CD8-positive, alpha-beta memory T cell (primary cell): ENCODE measurements at places on chromosomes 7 and 10.

GRCh38 chr7:45031829-45032228 lies 31.8 kb downstream of the CCM2 start:
- DNase-seq, result no peak

- no peak for DNase-seq
Observed at GRCh38 chr10:99431190-99431760, 851 bp upstream of the GOT1 start.

GRCh38 chr7:79063019-79063698 lies 390.3 kb downstream of the MAGI2 start:
- DNase-seq, result no peak

GRCh38 chr7:106017657-106018056 lies 54.6 kb downstream of the CDHR3 start:
- no peak for DNase-seq

DNA sequence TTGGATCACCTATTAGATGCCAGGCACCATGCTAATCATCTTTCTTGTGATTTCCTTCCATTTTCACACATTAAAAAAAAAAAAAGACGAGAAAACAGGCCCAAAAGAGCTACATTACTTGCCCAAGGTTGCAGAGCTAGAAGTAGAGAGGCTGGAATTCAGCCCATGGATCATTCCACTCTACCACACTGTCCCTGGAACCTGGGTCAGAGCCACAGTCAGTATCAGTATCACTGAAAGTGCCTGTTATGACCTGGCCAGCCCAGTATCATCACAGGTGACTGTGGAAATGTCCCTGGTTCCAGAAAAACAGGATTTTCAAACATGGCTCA lies 3.3 kb upstream of the FLNC start:
- no peak for DNase-seq

DNA sequence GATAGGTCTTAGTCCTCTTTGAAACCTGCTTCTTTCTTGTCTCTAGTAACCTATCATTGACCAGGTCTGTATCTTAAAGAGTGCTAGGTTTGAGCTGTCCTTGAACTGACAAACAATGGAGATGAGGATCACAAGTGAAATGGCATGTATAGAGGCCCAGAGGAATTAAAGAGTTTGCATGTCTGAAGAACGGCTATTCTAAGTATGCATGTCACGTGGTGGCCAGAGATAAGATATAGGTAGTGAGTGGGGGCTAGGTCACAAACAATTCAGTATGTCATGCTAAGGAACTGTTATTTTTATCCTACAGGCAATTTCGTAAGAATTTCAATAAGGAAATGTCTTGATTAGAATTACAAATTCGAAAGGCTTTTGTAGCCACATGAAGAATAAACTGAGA lies 95.3 kb downstream of the SUGCT start:
- DNase-seq, result no peak

- DNase-seq, result no peak
Observed at GRCh38 chr10:28841625-28842024, 164.3 kb downstream of the BAMBI start.

DNA sequence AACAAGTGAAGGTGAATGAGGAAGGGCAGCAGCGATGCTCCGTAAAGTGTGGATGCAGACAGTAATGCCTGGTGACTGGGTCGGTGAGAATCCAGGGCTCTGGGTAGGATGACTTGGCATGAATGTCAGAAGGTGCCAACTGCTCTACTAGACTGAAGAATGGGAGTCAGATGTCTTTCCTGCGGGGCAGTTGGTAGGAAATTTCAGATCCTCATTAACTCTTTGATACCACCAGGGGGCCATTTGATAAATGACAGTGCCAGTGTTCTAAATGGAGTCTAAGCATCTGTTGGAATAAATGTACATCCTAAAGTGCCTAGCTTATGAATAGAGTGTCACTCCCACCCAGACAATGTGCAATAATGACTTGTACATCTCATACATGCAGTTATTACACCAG lies 462.0 kb downstream of the GRM8 start:
- DNase-seq, result no peak

DNA sequence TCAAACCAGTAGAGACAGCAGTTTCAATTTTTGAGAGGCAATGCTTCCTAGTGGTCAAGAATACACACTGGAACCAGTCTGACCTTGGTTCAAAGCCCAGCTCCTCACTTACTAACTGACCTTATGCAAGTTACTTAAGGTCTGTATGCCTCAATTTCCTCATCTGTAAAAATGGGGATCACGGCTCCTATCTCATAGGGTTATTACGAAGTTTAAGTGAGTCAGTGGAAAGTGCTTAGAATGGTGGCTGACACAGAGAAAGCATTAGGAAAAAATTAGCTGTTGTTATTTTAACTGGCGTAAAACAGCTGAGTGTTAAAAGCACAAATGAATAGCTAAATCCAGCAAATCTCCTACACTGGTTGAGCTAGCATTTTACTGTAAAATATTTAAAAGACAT lies 162.4 kb upstream of the LAMB4 start:
- no peak for DNase-seq

- no peak for DNase-seq
Observed at GRCh38 chr7:47253650-47254080, 328.2 kb downstream of the TNS3 start.

DNA sequence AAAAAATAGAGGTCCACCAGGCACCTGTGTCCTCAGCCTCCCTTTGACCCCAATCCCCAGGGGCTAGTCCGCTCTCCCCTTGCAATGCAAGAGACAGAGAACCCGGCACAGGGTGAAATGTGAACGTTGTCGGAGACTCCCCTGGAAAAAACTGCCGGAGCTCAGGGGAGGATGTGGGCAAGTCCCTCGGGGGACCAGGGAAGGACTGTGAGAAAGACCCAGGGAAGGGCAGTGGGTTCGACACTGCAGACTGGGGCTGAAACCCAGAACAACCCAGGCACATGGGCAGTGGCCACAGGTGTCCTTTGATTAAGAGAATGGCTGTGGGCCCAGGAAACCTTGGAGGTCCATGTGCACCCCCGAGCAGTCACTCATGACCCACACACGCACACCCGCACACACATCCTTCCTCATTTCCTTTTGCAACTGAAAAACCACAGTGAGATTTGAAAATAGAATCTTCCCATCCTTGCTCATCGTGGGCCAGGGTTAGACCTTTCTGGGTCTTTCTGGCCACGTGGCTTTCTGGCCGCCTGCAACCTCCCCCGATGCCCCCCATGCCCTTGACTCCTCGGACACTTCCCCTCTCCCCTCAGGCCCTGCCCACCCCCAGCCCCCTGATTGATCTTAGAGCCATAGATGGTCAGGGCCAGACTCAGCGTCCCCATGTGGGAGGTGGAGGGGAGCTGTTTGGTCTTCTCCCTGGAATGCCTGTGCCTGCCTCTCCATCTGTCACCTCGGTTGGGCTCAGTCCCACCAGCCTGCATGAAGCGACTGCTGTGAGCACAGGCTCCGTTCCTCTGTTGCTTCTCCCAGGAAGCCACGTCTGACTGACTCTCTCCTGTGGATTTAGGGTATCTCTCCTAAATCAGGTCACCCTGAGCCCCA lies 7.9 kb downstream of the LAT2 start:
- no peak for DNase-seq

GRCh38 chr7:142508251-142508650 lies 241.0 kb upstream of the PRSS1 start:
- DNase-seq, result no peak
